NCI-H1105 treated with DMSO at 0.1 percent for 48 hours (cell line): ENCODE measurements at places on chromosomes 2 and 18.

- DNase-seq: no peak
Observed at GRCh38 chr2:148642891-148643416, 1.6 kb upstream of the EPC2 start.

- no peak for DNase-seq
Observed at GRCh38 chr2:156896294-156896693, 361.2 kb upstream of the GALNT5 start.

DNA sequence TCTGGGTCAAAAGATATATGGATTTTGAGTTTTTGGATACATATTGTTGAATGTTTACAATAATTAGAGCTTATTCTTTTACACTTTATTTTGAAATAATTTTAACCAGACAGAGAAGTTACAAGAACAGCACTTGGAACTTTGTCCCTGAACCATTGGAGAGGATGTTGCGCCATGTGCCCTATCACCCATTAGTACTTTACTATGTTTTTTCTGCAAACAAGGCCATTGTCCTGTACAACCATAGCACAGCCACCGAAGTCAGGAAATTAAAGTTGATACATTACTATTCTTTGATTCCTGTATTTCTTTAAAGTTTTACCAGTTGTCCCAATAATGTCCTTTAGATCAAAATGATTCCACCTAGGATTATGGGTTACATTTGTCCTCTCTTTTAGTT, 188.8 kb downstream of the ACKR3 start:
- DNase-seq: no peak

- no peak for DNase-seq
Observed at GRCh38 chr2:191287820-191288219, 42.6 kb downstream of the MYO1B start.

DNA sequence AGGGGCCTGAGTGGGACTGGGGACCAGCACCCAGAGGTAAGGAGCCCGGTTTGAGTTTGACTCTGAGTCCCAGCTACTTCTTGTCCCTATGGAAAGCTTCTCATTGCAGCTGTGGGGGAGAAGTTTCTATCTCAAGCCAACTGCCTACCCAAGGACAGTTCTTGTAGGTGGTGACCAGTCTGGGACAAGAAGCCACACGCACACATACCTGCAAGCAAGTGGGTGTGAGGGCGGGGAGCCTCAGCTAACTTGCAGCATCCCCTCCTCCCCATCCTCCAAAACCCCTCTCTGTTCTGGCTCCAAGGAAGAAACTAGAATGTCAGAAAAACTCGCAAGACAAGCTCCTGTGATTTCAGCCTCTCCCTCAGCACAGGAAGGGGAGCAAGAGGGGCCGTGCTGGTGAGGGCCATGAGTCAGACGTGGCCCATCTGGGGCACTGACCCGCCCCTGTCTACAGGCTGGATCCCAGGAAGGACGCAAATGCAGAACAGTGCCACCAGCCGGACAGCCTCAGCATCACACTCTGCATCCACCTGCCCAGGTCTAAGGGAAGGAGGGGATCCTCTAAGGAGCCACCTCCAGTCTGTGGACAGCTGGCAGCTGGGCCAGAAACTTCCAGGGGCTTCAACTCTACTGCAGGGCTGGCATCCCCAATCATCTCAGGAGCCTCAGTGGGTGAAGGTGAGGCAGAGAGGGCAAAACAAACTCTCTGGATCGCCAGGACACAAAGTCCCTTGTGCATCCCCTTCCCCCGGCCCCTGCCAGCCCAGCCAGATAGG, 103.4 kb downstream of the TNS1 start:
- no peak for DNase-seq

DNA sequence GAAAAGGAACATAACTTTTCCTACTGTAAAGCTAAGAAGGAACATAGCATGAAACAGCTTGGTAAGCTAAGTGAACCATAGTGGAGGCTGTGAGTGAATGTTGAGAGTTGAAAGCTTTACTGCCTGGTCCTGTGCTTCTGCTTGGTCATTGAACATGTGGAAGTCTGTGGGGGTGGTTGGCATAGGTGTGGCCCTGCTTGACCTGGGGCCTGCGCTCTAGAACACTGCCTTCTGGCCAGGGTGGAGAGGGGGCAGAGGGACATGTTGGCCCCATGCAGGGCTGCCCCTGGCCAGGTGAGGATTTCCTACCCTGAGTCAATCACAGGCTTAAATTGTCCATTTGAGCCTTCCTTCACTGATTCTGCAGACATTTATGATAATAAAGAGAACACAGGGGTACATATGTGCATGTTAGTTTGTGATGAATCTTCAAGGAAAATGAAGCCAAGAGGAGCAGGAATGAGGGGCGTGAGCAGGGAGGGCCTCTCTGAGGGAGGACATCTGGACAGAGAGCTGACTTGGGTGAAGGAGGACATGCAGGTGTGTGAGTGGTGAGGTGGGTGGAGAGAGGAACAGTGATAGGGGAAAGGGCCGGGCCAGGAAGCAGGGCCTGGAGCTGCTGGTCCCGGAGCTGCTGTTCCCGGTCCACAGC, 16.6 kb downstream of the TRAF3IP1 start:
- DNase-seq: no peak

GRCh38 chr2:175282300-175282699, 100.8 kb upstream of the ATP5MC3 start:
- peak; percentile 81 for DNase-seq

DNA sequence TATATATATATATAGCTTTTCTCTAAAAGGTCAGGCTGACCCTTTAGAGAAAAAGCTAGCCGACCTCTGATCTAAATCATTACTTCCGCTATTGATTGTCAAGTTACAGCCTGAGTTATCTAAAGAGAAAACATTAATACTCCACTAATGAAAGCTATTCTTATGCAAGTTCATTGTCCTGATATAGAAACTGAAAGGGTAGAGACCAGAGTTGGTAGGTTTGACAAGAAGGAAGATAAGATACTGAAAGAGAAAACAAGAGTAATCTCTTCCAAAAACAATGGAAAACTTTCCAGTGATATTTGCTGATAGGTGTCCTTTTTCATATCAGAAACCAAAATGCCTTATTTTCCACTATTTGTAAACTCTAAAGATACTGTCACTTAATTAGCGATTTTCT, 62.8 kb upstream of the SLC39A10 start:
- DNase-seq: no peak

- DNase-seq: no peak
Observed at GRCh38 chr18:54924948-54925347, 34.3 kb downstream of the CCDC68 start.

DNA sequence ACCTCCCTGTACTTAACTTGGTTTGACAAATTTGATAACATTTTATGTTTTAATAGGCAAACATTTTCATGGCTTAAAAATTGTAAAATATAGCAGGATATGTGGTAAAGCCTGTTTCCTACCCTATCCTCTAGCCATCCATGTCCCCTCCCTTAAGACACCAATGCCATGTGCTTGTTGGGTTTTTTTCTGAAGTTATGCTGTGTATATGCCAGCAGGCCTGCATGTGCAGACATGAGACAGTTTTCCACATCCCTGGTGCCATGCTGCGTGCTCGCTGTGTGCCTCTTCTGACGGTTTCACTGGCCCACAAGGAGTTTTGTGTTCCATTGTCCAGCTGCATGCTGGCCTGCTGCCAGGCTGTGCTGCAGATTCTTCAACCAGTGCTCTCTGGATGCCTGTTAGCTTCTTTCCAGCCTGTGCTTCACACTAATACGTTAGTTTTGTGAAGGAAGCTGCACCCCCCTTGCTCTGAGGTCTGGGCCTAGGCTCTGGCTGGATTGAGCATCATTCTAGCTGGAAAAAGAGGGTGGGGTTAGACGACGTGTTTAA, 16.9 kb downstream of the INPP4A start:
- no peak for DNase-seq

GRCh38 chr18:51802569-51803428, 537.2 kb upstream of the DCC start:
- peak; percentile 96 for DNase-seq

GRCh38 chr2:170486730-170487129, 228.4 kb upstream of the SP5 start:
- no peak for DNase-seq

DNA sequence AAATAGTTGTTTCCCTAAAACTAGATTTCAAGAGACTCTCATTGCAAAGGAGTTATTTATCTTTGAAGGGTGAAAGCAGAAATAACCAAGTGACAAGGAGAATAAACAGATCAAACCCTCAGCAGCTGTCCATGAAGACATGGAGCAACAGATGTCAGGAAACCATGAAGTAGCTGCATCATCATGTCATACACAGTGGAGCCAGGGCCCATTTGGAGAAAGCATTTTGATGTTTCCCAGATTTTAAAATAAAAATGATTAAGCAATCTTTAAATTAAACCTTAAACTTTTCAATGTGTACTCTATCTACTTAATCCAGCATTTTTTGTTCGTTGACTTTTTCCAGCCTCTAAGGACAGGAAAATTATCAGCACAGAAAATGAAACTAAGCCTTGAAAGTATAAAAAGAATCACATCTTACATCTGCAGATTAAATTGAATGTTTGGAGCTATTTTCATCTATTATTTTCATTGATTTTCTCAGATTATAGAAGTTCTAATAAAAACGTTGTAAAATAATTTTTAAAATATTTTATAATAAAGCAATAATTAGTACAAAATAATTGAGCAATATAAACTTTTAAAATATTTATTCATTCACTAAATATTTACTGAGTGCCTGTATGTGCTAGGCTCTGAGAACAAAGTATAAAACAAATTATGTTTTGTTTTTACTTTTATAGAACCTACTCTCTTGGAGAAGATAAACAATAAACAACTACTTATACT, 860.1 kb downstream of the BCL11A start:
- no peak for DNase-seq

- DNase-seq: no peak
Observed at GRCh38 chr2:136214307-136215200, 96.6 kb upstream of the CXCR4 start.

GRCh38 chr2:73112913-73113854, at the start of gene RAB11FIP5:
TSS of gene RAB11FIP5 (minus strand) at chr2:73112948. CDS start at chr2:73112777, 171 bp downstream.
- DNase-seq: peak; percentile 65

GRCh38 chr2:152875701-152876695, 157.6 kb downstream of the ARL6IP6 start:
- no peak for DNase-seq

- no peak for DNase-seq
Observed at GRCh38 chr2:158460632-158461297, 4.0 kb downstream of the PKP4 start.

DNA sequence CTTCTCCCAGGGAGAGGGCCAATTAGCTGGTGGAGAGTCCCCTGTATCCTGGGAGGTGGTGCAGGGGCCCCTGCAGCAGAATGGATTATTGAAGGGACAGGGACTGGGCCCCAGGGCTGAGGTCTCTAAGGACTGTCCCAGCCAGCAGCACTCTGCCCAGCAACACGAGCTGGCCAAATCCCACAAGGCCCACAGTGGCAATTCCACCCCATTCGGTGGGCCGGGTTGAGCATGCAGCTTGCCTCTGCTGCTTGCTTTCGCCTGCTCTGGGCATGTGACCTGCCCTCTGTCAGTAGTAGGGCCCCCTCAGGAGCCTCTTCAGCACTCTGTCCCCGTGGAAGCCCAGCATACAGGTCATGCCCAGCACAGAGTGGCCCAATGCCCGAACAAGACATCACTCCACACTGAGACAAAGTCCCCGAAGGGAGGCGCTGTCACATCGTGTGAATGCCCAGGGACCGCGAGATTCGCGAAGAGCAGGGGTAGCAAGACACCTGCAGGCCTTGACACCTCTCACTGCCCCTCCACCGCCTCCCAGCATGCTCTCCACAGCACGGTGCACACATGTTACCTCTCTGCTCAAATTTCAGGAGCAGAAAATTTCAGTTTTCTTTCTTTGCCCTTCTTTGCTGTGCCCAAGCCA, 65.4 kb downstream of the CRACDL start:
- peak; percentile 74 for DNase-seq

- no peak for DNase-seq
Observed at GRCh38 chr18:61579581-61579980, 246.4 kb downstream of the CDH20 start.

DNA sequence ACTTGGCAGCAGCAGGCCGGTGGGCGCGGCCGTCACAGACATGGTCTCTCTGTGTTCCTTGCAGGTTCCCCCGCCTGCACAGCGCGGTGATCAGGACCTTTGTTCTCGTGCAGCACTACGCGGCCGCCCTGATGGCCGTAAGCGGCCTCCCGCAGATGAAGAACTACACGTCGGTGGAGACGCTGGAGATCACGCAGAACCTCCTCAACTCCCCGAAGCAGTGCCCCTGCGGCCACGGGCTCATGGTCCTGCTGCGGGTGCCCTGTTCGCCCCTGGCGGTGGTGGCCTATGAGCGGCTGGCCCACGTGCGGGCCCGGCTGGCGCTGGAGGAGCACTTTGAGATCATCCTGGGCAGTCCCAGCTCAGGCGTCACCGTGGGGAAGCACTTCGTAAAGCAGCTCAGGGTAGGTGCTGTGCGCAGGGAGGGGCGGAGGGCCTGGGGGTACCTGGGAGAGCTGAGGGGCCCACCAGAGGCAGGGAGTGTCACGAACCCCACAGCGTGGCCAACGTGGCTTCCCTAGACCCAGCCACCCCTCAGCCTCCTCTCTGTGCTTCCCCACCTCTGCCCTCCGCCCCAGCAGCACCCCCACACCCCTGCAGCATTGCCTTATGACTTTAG, 59.3 kb downstream of the NTSR2 start:
- no peak for DNase-seq

DNA sequence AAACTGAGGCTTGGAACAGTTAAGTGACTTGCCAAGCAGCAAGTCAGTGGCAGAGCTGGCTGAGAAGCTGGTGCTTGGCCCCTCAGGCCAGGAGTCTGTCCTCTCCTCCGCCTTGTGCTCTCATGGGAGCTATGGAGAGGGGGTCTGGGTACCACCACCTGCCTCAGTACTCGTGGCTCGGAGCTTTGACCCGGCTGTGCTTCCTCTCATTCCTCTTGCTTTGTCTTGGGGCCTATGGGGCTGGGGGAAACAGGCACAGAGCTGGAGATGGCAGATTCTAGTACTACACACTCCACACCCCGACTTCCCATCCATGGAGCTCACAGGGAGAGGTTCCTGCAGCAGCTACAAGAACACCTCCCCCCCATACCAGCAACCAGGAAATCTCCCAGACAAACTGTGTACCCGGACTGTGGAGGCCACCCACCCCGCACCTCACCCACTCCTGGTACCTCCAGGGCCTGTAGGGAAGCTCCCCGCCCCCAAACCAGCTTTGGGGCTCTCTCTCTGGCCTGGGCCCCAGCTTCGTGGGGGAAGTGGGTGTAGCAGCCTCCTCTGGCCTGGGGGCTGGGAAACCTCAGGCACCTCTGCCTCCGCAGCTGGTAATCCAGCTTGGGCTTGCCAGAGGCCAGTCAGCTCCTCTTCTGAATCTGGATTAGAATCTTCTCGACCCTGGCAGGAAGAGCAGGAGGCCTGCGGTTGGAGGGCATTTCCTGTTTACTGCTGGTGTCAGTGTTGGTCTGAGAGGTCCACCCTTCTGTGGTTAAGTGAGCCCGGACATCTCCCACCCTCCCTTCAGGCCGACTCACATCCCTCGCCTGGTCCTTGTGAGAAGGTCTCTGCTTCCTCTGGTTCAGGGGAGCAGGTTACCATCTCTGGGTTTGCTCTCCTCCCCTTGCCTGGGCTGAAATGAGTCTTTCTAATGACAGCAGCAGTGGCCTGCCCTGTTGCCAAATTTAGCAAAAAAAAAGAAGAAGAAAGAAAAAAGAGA, 22.3 kb upstream of the RHOB start:
- no peak for DNase-seq

- no peak for DNase-seq
Observed at GRCh38 chr18:65255417-65255816, 495.4 kb upstream of the CDH7 start.

GRCh38 chr2:150792780-150793300, 305.4 kb upstream of the RND3 start:
- DNase-seq: no peak

GRCh38 chr18:623761-624620, 27.2 kb downstream of the CLUL1 start:
- DNase-seq: peak; percentile 13

GRCh38 chr2:145743011-145743410, 1223.1 kb upstream of the ZEB2 start:
- no peak for DNase-seq
